ENCODE measurements at places on chromosomes 6 and 20. TPM values are rescaled to one million over a fixed set of nuclear protein-coding genes. Genes with fewer than 3 reads are reported as not detected.

TUBB1 gene
- 0.13 TPM for polyA plus RNA-seq

KHDC1L gene
- polyA plus RNA-seq = not detected

UBD gene
- not detected for polyA plus RNA-seq

CCDC170 gene
- polyA plus RNA-seq = not detected

OPN5 gene
- not detected for polyA plus RNA-seq

MUC22 gene
- not detected for polyA plus RNA-seq

ULBP3 gene
- 0.19 TPM for polyA plus RNA-seq

IRAK1BP1 gene
- polyA plus RNA-seq = 1.1 TPM

BCL2L1 gene
- polyA plus RNA-seq = 19.6 TPM

PLCB1 gene
- polyA plus RNA-seq = 0.44 TPM

PRKN gene
- 2.5 TPM for polyA plus RNA-seq

SCRT2 gene
- polyA plus RNA-seq = not detected

SLC12A5 gene
- polyA plus RNA-seq = not detected

HEY2 gene
- 0.38 TPM for polyA plus RNA-seq

VSTM2L gene
- not detected for polyA plus RNA-seq

MAP1LC3A gene
- polyA plus RNA-seq = 4.8 TPM

DAAM2 gene
- not detected for polyA plus RNA-seq

ABHD16A gene
- 33.4 TPM for polyA plus RNA-seq

TBX18 gene
- not detected for polyA plus RNA-seq

LHFPL5 gene
- polyA plus RNA-seq = not detected

SNX21 gene
- 1.6 TPM for polyA plus RNA-seq

HNF4A gene
- not detected for polyA plus RNA-seq

BACH2 gene
- 3.8 TPM for polyA plus RNA-seq

RRAGD gene
- 0.99 TPM for polyA plus RNA-seq

HMGCLL1 gene
- polyA plus RNA-seq = not detected

SHLD1 gene
- polyA plus RNA-seq = 30.7 TPM

TMEM242 gene
- 10.0 TPM for polyA plus RNA-seq

FRMD1 gene
- not detected for polyA plus RNA-seq

PPP1R14C gene
- not detected for polyA plus RNA-seq

FAXC gene
- polyA plus RNA-seq = not detected

SYNDIG1 gene
- polyA plus RNA-seq = not detected

DEFB124 gene
- not detected for polyA plus RNA-seq

ZBTB24 gene
- polyA plus RNA-seq = 9.2 TPM

CST5 gene
- polyA plus RNA-seq = not detected

SNAP91 gene
- polyA plus RNA-seq = not detected

C20orf96 gene
- 0.35 TPM for polyA plus RNA-seq

SLC17A2 gene
- not detected for polyA plus RNA-seq

TMEM200A gene
- 0.19 TPM for polyA plus RNA-seq

DDO gene
- polyA plus RNA-seq = not detected

BMP5 gene
- polyA plus RNA-seq = not detected

GGTLC1 gene
- not detected for polyA plus RNA-seq

SLC22A7 gene
- polyA plus RNA-seq = not detected

ZNF165 gene
- not detected for polyA plus RNA-seq

GRIK2 gene
- not detected for polyA plus RNA-seq

EPB41L2 gene
- polyA plus RNA-seq = 4.1 TPM

MBOAT1 gene
- 4.2 TPM for polyA plus RNA-seq

CPXM1 gene
- polyA plus RNA-seq = not detected

ZNF391 gene
- polyA plus RNA-seq = 1.5 TPM

SLC22A23 gene
- polyA plus RNA-seq = 0.31 TPM

BRPF3 gene
- 5.3 TPM for polyA plus RNA-seq

COL10A1 gene
- polyA plus RNA-seq = not detected

PRDM1 gene
- polyA plus RNA-seq = 70.0 TPM

EYS gene
- polyA plus RNA-seq = 0.03 TPM

RXRB gene
- polyA plus RNA-seq = 7.2 TPM
